NCI-H1930 (cell line): ENCODE measurements at places on chromosomes 5 and 9.

- DNase-seq, result no peak
Observed at GRCh38 chr5:132059043-132059695, 1.3 kb upstream of the IL3 start.

- DNase-seq, result no peak
Observed at GRCh38 chr5:59685191-59685530, 208.4 kb downstream of the PDE4D start.

DNA sequence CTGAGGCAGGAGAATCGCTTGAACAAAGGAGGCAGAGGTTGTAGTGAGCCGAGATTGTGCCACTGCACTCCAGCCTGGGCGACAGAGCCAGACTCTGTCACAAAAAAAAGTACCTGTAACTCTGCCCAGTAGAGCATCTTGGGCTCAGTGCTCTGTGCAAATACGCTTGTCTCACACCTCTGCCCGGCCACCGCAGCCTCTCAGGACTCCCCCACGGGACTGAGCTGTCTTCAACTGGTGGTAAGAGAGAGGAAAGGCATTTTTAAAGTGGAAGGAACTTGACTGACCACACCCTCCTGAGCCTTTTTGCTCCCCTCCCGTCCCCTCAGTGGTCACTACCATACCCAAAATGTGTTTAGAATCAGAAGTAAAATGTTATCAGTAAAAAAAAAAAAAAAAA, 174.3 kb upstream of the PIK3R1 start:
- DNase-seq, result no peak

GRCh38 chr9:125343518-125344275, 82.1 kb downstream of the GAPVD1 start:
- peak; percentile 29 for DNase-seq

DNA sequence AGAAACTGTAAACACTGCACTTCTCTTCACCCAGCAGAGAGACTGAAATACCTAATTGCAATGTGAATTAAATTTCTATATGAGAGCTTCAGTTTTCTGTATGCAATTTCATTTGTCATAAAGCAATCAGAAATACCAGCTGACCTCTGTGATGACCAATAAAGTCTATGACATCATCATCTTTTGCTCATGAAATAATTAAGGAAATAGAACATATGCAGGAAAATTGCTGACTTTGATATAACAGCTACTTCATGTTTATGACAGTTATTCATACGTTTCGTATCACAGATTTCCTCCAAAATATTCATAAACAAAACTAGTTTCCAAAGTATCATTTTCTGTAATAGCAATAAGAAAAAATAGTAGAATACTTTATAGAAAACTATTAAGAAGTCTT, 652.3 kb downstream of the SLCO4C1 start:
- no peak for DNase-seq

DNA sequence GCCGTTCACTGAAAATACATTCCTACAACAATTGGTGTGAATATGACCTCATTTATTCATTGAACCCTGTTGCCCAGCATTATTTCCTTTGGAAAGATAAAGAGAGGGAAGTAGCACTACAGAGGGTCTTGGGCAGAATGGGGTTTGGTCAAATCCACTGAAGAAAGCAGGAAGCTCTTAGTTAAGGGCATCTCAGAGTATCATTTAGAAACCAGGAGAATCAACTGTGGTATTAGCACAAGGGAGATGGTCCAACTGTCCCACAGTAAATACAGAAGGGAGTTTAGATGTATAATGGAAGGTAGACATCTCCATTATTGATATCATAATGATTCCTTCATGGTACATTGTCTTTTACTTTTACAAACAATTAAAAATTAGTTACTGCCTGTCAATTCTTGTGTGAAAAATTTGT, 47.1 kb downstream of the LIX1 start:
- DNase-seq, result no peak

- DNase-seq, result no peak
Observed at GRCh38 chr5:54638106-54638505, 120.5 kb downstream of the SNX18 start.

DNA sequence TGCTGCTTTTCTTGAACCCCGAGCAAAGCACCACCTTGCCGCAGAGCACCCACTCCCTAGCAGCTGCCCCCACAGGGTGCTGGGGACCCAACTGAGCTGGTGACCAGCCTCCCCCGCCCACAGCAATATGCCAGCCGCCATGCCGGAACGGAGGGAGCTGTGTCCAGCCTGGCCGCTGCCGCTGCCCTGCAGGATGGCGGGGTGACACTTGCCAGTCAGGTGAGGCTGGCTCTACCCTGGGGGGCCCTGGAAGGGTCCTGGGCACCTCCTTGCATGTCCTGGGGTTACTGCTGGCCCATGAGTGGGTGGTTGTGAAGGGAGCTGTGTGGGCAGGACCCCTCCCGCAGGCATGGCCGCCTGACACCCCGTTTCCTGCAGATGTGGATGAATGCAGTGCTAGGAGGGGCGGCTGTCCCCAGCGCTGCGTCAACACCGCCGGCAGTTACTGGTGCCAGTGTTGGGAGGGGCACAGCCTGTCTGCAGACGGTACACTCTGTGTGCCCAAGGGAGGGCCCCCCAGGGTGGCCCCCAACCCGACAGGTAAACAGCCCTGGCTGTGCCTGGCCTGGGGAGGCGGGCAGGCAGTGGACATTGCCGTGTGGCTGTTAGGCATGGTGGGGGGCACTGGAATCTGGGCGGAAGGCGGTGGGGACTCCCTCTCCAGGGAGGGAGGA, 7.2 kb downstream of the EGFL7 start:
- DNase-seq, result no peak

DNA sequence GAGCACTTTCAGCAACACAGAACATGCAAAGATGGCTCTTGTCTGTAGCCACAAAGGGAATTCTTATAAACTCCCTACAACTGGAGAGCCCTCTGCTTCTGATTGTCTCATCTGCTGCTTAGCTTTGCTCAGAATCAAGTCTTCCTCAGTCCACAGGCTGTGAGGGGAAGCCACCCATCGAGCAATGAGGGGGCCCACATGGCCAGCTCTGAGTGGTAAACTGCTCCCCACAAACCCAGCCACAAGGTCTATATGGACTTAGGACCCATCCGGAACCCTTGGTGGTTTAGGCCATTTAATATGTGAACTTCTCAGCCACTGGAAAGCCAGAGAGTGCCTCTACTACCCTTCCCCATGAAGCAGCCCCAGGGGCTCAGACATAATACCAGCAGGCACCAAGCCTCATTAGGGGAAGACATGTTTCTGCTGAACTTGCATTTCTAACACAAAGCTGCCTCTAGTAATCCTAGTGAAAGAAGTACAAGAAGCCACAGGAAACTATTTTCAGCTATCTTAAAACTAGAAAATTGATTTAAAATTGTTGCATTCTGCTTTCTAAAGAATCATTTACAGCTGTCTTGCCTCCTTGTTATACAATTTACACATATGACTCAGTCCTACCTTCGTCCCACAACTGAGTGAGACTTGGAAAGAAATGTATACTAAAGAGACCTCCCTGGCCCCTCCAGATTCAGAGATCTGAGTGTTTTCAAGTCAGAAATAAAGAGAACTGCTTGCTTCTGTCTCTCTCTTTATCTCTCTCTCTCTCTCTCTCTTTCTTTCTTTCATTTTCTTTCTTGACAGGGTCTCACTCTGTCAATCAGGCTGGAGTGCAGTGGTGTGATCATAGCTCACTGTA, 90.2 kb downstream of the ESM1 start:
- no peak for DNase-seq

DNA sequence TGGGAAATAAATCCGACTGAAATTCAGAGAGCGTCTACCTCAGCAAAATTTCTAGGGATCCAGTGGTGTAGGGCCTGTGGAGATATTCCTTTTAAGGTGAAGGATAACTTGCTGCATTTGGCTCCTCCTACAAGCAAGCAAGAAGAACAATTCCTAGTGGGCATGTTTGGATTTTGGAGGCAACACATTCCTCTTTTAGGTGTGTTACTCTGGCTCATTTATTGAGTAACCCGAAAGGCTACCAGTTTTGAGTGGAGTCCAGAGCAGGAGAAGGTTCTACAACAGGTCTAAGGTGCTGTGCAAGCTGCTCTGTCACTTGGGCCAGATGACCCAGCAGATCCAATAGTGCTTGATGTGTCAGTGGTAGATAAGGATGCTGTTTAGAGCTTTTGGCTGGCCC, 862.4 kb upstream of the CDH9 start:
- DNase-seq, result no peak

DNA sequence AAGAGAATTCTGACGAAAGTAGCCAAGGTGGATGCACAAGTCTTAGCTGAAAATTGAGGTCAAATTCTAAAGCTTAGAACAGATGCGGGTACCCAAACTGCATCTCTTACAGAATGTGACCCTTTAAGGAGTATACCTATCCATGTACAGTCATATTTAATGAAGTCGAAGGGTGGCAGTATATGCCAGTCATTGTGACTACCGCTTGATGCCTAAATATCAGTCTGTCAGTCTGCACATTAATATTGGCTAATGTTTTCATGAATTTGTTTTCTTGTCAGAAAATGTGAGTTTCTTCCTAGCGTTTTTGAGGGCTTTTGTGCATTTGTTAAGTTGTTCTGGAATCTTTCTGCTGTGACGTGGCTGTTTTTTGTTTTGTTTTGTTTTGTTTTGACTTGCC, 264.5 kb upstream of the ELAVL2 start:
- no peak for DNase-seq

GRCh38 chr5:110815916-110816605, 77.3 kb downstream of the SLC25A46 start:
- no peak for DNase-seq

DNA sequence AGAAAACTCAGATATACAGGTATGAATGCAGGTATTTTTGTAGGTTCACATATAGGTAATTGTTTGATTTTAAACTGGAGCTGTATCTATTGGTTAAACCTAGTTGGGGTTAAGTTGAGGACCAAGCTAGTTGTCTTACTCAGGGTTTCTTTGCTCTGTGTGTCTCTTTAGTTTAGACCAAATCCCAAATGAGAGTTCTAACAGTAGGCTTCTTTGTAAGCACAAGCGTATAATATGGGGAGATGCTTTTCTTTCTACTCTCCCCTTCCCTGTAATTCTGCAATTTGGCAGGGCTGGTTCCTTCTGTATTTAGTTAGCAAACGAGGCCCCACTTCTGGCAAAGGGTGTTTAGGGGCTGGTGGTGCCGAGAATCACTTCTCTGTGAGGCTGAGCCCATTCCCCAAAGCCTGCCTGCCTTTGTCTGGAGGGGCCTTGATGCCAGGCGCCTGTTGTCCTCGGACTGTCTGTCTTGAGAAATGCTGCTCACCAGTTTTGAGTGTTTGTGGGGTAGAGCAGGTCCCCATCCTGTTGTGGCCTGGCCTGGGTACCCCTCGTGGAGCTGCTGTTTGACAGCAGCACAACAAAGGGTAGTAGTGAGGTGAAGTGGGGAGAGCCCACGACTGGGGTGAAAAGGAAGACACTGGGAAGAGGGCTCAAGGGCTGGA, 259.3 kb downstream of the FANCC start:
- no peak for DNase-seq

DNA sequence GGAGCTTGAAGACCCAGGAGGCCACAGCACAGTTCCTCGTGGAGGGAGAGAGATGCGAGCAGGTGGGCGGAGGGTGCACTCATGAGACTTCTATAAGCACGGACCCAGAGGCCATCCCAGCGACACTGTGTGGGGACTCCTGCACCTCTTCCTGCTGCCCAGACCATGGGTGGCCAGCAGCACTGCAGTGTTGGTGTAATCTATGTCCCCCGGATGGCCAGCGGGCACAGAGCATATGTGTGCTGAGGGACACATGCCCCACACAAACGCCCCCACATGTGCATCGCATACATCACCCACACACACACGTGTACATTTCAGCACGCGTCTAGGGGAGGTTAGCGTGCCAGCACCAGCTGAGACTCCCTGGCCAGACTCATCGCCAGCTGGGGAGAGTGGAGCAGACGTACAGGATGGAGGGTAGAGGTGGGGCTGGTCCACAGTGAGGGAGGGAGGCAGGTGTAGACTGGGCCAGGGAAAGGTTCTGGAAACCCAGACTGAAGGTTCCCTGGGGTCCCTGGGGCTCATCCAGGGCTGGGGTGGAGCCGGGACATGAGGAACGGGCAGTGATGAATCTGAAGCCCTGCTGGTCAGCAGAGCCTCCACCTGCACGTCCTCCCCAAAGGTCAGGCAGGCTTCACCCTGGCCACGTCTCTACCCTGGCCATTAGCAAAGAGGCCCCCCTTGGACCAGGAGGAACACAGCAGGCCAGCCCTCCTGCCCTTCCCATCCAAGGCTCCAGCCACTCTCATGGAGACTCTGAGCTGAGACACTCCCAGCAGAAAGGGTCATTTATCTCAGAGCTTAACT, 27.6 kb downstream of the ADAMTS2 start:
- DNase-seq, result no peak

- no peak for DNase-seq
Observed at GRCh38 chr5:119080936-119081335, 10.0 kb downstream of the DMXL1 start.

- DNase-seq, result no peak
Observed at GRCh38 chr9:126945682-126946081, 31.1 kb downstream of the RALGPS1 start.

DNA sequence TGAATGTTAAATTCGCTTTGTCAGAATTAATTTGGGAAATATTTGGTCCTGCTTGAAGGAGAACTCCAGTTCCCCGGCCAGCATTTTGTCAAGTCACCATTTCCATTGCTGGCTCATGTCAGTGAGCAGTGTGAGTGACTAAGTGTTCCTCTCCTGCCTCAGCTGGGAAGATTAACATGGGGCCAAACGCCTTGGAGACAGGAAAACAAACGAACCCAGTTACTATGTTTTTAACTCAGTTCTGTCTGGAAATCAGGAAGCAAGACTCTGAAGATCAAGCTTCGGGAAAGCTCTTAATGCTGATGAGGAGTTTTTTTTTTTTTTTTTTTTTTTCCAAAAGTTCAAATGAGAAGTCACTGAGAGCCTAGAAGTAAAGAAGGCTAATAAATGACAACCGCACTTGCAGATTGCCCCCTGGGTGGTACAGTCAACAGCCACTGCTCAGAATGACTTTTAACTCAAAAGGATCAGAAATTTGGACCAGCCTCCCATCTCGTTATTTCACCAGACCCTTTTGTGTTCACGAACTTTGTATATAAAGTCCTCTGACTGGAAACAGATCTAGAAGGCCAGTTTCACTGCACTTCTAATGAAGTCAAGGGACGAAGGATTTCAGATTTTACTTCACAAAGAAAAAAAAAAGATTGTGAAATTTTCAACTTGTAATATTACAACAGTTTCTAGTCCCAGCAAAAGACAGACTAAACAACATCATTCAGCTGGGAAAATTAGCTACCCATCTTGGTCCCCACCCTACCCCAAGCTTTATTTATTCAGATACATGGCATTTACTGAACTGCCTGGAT, 121.3 kb downstream of the LHFPL2 start:
- DNase-seq, result no peak

GRCh38 chr5:94709277-94709676, 90.8 kb downstream of the SLF1 start:
- DNase-seq, result no peak

GRCh38 chr5:7251132-7251531, 144.8 kb upstream of the ADCY2 start:
- no peak for DNase-seq

DNA sequence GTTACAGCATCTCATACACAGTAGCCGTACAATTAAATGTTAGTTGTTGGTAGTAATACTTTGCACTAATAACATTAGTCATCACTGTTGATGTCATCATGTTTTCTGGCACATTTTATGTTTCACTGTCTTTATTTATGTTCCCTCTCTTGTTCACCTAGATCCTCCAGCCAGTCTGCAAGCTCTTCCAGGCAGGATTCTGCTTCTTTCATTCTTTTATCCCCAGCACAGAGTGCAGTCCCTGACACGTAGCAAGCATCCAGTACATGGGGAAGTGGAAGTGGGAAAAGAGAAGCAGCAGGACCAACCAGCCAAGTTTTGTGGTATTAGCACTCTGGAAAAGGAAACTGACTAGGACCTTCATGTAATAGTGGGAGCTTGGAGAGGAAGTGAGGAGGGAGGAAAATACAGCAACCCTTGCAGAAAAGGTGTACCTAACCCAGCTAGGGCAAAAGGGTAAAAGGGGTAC, 89.7 kb upstream of the SLC44A1 start:
- no peak for DNase-seq
